ENCODE measurements at places on chromosomes 13 and 19.

DNA sequence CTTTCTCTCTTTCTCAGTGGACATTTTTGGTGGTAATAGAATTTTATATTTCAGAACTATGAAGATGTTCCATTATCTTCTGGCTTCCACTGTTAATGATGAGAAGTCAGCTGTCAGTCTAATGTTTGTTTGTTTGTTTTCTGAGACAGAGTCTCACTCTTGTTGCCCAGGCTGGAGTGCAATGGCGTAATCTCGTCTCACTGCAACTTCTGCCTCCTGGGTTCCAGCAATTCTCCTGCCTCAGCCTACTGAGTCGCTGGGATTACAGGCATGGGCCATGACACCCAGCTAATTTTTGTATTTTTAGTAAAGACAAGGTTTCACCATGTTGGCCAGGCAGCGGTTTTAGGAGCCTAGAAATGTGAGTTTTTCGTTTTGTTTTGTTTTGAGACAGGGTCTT is 4.7 kb downstream of the ZNF317 start:
- no peak for DNase-seq

GRCh38 chr13:75180805-75181455 is 301.0 kb downstream of the TBC1D4 start:
- DNase-seq = no peak

GRCh38 chr19:18460900-18461299 is 23.0 kb upstream of the ISYNA1 start:
- no peak for DNase-seq

DNA sequence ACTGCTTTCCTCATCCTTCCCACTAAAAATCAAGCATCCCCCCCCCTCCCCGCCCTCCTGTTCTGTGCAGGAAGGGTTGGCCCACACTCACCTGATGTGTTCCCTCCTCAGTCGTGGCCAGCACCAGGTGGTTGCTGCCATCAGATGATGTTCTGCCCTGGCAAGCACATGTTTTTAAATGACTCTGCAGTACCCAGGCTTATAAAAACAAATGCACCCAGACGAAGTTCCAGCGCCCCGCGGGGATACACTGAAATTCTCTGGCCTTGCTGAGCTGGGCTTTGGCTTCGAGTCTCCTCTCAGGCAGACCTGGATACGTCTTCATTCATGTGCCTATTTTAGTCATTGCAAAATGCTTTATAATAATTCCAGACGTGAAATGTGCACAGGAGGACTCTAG is 316.3 kb downstream of the DLEU7 start:
- no peak for DNase-seq

All from KBM-7 (cell line).